ENCODE measurements at places on chromosomes 1 and 21.
A peak's percentile ranks its signal among the peaks of the same experiment; 100 is the strongest.

DNA sequence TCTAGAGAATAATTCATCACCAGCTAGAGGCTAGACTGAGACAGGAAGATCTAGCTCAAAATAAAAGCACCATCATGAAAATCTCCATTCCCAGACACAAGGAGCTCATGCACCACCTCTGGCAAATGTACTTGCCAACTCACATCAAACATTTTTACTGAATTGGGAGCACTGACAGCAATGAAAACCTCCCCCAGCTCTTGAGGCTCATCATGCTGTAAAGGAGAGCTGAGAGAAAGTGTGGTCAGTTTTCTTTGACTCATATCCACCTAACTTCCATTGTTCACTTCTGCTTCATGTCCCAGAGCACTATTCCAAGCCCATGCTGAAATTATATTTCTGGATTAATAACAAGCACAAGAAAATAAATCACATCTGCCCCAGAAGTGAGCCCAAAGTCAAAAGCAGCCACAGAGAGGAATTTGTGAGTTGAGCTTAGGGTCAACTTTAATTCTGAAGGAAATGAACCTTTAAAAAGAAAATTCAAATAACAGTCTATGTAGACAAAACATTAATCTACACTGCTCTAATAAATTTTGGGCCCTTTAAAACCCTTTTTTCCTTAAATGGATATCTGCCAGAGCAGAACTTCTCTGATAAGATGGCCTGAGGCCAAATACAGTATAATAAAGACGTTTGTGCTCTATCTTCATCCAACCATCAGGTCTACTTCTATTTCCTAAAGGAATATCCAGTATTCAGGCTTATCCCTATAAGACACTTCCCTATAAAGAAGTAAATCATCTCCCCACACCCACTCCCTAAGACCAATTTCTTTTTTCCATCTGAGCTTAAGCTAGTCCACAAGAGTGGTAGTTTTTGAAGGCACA lies 85.9 kb upstream of the ADAM30 start:
- DNase-seq, result peak; percentile 73

GRCh38 chr1:46183079-46183847 lies 7.0 kb upstream of the P3R3URF start:
- DNase-seq, result peak; percentile 99

DNA sequence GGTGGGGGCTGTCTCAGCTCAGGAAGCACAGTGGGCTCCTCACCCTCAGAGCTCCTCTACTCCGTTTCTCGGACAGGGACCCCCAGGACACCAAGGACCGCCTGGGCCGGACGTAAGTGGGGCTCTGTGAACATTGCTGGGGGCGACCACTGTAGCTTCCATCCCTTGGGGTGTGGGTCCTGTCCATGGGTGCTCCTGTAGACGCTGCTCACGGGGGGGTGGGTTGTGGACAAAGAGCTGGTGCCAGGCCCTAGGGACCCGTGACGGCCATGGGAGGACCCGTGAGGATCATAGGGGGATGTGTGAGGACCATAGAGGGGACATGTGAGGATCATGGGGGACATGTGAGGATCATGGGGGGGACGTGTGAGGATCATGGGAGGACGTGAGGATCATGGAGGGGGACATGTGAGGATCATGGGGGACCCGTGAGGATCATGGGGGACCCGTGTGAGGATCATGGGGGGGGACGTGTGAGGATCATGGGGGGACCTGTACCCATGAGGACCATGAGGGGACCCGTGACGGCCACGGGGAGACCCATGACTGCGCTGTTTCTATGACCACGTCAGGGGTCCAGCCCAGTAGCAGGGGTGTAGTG lies 18.1 kb downstream of the COL6A1 start:
- no peak for DNase-seq

GRCh38 chr21:31878831-31879230 lies 6.0 kb downstream of the HUNK start:
- no peak for DNase-seq

DNA sequence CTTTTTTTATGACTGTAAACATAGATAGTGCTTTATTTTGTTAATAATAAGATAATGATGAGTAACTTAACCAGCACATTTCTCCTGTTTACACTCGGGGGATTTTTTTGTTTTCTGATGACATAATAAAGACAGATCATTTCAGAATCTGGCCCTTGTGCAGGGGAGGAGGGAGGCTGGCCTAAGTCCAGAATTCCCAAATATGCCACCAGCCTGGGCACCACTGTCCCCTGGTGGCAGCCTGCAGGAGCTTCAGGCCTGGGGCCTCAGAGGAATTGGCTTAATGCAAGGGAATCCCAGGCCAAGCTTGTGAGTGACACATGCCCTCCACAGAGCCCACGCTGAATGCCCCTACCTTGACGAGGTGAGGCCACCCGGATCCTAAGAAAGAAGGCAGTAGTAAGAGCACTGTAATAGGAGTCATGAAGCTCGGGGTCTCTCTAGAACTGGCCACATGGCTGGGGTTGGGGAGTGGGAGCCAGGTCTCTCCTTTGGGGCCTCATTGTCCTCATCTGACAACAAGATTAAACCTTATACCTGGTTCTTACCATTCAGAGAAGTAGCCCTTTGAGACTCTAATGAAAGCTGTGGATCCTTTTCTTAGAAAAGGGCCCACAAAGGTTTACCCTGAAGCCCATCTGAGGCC lies 24.1 kb downstream of the ETNK2 start:
- peak; percentile 43 for DNase-seq

GRCh38 chr21:32426066-32426465 lies 13.6 kb downstream of the EVA1C start:
- DNase-seq, result no peak

All from RCC 7860 (cell line).